KG1 (cell line): ENCODE measurements at places on chromosomes 6 and 20.
A peak's percentile ranks its signal among the peaks of the same experiment; 100 is the strongest.

GRCh38 chr6:42030585-42031506, 19.5 kb upstream of the TAF8 start:
- DNase-seq = no peak

GRCh38 chr6:93454533-93454932, 35.2 kb upstream of the EPHA7 start:
- DNase-seq = no peak

- DNase-seq = no peak
These were observed 102.6 kb upstream of the DUSP22 start for GRCh38 chr6:189676-190075.

- no peak for DNase-seq
These were observed 21.3 kb upstream of the HFE start for GRCh38 chr6:26065952-26066380.

GRCh38 chr6:72669324-72669723, 47.5 kb downstream of the KCNQ5 start:
- no peak for DNase-seq

GRCh38 chr20:59019217-59019616, at the start of gene TUBB1:
Gene TUBB1 (plus strand): TSS chr20:59019429. CDS start chr20:59019523, 94 bp downstream.
- DNase-seq = no peak

DNA sequence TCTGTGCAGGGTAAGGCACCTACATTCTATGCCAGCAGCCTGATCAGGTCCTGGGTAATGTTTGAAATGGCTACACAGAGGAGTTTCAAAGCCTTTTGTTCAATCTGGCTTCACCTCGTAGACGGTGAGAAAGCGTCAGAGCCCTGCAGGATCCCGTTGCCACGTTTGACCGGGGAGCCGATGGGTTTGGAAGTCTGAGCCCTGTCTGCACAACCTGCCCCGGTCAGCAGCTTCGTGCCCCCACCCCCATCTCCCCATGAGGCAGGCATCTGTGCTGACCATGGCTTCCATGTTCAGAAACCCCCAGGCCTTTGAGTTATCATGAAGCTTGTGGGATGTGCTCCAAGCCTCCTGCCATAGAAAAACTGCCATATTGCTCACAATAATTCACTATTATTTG, 63.9 kb downstream of the PTPN1 start:
- DNase-seq = no peak

DNA sequence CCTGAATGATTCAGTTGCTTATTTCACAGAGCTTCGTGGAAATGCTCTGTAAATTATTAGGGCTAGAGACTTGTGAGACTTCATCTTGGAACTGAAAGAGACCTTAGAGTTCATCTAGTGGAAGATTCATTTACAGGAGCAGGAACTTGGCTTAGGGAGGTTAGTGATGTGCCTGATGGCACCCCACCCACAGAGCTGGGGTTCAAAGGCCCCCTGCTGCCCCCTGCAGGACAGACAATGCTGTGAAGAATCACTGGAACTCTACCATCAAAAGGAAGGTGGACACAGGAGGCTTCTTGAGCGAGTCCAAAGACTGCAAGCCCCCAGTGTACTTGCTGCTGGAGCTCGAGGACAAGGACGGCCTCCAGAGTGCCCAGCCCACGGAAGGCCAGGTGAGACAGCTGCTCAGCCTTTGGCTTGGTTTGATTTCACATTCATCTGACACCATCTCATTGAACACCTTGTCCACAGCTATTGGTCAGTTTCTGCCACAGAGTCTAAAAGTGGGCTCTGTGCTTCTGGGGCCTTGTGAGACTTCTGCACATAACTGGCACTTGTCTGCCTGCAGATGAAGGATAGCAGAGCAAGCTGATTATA, 25.1 kb downstream of the MYBL2 start:
- no peak for DNase-seq

- DNase-seq = no peak
These were observed 15.7 kb upstream of the REPS1 start for GRCh38 chr6:139003751-139004150.

- no peak for DNase-seq
These were observed 12.4 kb upstream of the SIRPB1 start for GRCh38 chr20:1632178-1632577.

GRCh38 chr6:18168264-18168663, 13.0 kb downstream of the KDM1B start:
- DNase-seq = no peak

GRCh38 chr6:83470001-83470400, 39.1 kb upstream of the ME1 start:
- DNase-seq = no peak

GRCh38 chr6:70369332-70369950, 43.9 kb upstream of the FAM135A start:
- peak; percentile 64 for DNase-seq

- no peak for DNase-seq
These were observed 728 bp downstream of the FUT9 start for GRCh38 chr6:96016334-96017069.

GRCh38 chr6:6878887-6879585, 228.7 kb upstream of the RREB1 start:
- no peak for DNase-seq

DNA sequence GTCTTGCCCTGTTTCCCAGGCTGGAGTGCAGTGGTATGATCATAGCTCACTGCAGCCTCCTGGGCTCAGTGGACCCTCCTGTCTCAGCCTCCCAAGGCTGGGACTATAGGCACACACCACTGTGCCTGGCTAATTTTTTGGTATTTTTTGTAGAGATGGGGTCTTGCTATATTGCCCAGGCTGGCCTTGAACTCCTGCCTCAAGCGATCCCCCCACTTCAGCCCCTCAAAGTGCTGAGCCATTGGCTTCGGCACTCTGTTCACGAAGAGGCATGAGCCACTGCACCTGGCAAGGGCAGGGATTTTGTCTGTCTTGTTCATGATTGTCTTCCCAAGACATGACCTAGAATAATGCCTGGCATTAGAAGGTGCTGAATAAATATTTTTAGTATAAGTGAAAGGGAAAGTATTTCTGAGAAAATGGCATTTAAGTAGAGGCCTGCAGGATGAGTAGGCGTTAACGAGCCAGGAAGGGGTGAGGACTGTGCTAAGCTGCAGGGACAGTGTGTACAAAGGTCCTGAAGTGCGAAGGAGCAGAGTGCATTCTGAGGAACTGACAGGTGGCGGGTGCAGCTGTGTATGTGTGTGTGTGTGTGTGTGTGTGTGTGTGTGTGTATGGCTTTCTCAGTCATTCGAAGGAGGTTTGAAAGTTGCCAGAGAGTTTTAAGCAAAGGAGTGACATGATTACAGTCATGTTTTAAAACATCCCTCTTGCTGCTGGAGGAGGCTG, 43.0 kb downstream of the VEGFA start:
- DNase-seq = no peak

DNA sequence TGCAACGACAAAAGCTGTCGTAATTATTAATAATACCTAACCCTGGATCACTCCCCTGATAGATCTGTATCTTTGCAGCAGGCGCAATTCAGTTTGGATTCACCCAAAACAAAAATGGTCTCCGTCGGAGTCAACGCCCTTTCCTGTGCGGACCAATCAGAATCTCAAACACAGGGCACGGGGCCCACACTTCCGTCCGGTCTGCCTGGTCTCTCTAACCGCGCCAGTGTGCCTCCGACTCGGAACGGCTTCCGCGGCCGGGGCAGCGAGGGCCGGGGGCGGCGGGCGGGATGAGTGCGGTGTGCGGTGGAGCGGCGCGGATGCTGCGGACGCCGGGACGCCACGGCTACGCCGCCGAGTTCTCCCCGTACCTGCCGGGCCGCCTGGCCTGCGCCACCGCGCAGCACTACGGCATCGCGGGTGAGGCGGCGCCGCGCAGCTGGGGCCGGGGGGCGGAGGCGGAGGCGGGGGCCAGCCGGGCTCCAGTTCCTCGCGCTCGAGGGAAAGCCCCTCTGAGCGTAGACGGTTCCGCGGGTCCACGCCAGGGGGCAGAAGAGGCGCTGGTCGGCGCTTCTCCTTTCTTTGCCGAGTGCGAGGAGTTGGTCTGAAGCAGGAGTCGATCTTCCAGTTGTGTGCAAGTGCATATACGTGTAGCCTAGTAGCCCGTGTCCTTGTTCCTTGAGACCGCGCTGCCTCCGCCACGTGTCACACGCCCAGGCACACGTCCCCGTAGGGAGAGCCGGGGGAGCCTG, at the start of gene PEX7:
PEX7 (plus strand) TSS at position 217 of the 752 bp plus-strand sequence; CDS start at position 291, 74 bp downstream.
- peak; percentile 85 for DNase-seq

- DNase-seq = no peak
These were observed 66.7 kb upstream of the ZNF217 start for GRCh38 chr20:53660078-53660909.

DNA sequence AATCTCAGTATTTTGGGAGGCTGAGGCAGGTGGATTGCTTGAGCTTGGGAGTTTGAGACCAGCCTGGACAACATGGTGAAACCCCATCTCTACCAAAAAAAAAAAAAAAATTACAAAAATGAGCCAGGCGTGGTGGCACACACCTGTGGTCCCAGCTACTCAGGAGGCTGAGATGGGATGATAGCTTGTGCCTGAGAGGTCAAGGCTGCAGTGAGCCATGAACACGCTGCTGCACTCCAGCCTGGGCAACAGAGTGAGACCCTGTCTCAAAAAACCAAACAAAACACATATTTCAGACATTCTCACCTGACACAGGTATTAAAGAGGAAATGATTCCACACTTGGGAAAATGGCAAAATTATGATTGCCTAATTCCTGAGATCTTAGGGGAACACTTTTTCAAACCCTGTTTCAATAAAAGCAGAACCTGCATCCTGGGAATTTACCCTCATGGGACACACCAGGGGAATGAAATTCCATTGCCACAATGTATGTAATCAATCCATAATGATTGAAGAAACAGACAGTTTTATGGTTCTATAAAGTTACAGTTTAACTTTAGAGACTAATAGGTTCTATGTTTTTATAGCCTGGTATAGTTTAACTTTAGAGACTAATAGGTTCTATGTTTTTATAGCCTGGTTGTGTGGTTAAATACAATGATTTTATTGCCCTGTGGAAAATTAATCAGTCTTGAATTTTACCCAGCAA, 29.6 kb upstream of the DNAAF9 start:
- no peak for DNase-seq

GRCh38 chr6:139028658-139029469, at the start of gene ABRACL:
Gene ABRACL (plus strand): TSS chr6:139028745. CDS start chr6:139034161, 5,416 bp downstream.
- peak; percentile 63 for DNase-seq

DNA sequence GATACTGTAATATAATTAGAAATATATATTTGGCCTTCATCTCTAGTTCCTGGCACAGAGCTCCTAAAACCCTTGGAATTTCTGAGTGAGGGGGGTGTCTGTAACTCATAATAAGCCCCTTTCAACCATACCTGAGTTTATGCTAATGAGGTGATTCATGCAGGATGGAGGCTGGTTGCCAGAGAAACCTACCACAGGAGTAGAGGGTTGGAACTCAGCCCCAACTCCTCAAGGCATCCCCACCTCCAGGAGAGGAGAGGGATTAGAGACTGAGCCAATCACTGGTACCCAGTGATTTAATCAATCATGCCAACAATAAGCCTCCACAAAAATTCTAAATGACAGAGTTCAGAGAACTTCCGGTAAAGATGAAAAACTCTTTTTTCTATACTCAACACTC, 17.5 kb downstream of the UQCC1 start:
- DNase-seq = no peak

DNA sequence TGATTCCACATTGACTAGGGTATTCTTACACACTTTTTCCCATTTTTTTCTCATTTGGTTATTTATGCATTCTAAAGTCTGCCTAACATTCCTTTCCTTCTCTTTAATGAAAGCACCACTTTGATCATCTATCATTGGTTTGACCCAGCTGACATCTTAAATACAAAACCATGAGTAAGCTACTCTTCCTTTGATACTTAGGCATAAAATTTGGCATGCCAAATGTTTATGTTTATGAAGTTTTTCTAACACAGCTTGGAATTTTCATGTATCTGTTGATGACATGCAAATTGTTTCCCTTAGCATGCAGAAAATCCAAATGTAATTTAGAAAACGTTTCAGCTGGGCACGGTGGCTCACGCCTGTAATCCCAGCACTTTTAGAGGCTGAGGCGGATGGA, 534.9 kb downstream of the QKI start:
- DNase-seq = no peak

DNA sequence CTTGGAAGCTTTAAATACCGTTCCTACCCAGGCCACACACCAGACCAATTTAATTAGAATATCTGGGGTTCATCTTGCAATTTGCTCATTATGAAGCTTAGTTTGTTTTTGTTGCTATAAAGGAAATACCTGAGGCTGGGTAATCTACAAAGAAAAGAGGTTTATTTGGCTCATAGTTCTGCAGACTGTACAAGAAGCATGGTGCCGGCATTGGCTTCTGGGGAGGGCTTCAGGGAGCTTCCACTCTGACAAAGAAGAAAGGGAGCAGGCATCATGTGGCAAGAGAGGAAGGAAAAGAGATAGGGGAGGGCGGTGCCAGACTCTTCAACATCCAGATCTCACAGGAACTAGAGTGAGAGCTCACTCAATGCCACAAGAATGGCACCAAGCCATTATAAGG, 73.6 kb downstream of the RNF182 start:
- no peak for DNase-seq

- no peak for DNase-seq
These were observed 28.4 kb downstream of the SYNDIG1 start for GRCh38 chr20:24497851-24498250.

GRCh38 chr6:22473991-22474682, 95.2 kb upstream of the HDGFL1 start:
- DNase-seq = no peak

- no peak for DNase-seq
These were observed 23.6 kb downstream of the THEMIS start for GRCh38 chr6:127877231-127877630.

DNA sequence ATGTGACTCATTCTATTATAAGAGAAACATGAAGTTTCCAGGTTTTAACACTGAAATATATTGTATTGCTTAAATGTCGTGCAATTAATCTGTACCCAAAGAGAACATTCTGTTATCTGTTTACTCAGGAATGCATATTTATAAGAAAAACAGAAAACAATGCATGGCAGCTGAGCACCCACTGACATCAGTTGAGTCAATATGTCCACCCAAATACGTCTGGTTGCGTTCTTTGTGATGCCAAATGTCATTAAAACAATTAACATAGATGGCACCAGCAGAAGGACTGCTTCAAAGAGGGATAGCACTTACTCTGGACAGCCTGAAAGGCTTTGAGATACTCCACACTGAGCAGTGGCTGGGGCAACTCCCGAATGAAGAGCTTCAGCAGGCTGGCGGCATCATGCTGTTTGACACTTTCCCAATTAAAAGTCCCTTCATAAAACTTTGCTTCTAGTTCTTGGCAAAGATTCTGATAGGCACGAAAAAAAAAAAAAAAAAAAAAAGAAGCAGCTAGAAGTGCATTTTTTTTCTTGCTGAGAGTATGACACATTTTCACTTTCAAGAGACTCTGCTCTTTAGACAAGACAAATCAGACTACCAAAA, 102.3 kb downstream of the ARHGAP18 start:
- no peak for DNase-seq

DNA sequence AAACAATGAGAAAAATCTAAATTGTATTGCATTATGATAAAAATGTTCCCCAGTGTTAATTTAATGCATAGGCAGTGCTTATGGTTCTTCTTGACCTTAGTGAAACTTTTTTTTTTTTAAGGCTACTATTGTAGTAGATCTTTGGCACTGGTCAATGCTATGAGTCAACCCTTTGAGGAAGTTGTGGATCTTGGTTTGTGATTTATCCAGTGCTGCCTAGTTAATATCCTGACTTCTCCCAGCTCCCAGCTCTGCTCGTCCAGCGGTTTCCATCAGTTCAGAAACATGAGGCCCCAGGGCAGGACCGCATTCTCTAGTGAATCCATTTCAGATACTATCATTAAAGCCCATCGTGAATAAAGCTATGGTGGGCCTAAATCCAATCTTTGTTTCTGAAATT, 364.5 kb upstream of the JARID2 start:
- DNase-seq = no peak
